Activated CD4-positive, alpha-beta T cell treated with anti-CD3 and anti-CD28 coated beads, Interleukin-2, amount 50 U/mL, for 4 hours (primary cell): ENCODE measurements at places on chromosomes 3 and 15.

DNA sequence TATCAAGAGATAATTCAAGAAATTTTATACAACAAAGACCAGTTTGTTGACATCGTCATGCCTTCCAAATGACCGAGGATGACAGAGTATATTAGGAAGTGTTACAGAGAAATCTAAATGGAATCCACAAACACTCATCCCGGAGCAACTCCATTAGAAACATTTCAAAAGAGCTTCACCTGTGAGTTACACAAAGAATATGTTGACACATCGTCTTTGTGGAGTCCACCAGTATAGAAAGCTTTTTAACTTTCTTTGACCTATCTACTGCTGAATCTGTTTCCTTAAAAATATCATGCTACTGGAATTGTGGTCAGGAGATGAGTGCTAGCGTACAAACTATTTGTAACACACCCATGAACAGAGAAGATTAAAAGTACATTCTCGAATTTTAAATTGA is 130.4 kb downstream of the SUCLG2 start:
- DNase-seq = no peak

DNA sequence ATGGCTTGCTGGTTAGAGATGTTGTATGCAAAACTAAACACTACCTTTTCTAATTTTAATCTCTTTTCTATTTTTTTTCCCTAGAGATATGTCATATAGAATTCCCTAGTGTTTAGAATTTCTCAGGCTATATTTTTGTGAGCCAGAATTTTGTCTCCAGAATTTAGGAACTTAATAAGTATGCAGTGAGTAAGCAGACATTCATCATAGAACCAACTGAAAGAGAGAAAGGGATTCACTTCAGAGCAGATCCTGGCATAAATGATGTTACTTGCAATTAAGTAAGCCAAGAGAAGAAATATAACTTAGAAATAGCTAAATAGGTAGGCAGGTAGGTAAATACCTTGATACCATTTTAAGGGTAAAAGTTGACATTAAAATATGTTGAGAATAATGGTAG is 288.9 kb downstream of the ZNF385D start:
- DNase-seq = no peak

DNA sequence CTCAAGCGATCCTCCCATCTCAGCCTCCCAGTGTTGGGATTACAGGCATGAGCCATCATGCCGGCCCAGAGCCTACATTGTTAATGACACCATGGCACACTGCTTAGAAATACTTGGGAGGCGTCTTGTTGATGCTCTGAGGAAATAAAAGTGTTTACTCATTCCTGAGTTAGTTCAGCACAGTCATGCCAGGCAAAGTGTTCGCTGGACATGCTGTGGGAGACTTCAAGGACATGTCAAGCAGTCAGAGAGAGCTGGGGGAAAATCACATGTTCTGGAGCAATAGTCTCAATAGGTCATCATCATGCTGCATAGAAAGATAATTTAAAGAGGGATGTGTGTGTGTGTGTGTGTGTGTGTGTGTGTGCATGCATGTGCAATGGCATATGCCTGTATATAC is 37.5 kb downstream of the TTC23 start:
- no peak for DNase-seq

DNA sequence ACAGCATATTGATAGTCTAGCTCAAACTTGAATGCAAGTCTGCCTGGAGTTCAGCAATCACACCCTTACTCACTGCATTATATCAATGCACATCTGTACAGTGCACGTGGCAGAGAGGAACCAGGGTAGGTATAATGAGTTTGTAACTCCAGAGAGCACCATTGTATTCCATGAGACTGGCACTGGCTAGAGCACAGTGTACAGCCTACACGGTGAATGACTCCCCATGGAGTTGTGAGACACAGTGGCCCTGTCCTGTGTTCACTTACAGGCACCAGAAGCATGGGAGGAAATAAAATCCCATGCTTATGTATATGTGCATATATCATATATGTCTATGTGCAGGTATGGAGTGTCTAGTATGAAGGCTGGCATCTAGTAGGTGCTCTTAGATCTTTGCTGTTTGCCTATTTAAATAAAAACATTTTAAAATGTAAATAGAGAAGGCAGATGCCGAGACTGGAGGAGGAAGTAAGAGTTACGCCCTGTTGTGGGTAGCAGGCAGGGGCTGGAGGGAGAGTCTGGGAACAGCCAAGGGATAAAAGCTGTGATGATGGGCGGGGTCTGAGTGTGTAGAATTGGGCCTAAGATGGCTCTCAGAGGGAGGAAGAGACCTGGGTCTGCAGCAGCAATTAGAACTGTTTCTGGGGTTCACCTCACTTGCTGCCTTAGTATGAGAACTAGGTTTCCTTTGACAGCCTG is 360.7 kb upstream of the ICE2 start:
- no peak for DNase-seq

DNA sequence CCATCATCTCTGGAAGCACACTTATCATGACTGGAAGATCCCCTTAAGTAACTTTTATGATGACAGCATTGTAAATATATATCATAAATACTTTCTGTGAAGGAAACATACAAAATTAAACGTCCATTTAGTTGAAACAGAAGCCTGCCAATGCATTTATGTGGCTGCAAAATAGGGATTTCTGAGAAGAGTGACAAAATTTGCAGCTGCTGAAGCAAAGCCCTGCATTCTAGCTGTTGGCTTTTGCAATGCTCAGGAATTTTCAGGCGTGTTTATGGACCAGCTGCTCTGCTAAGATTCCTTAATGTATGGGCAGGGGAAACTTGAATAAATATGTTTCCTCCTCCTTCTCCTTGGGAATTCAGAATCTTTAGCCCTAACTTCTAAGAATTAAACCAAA is 137.3 kb downstream of the CACNA2D3 start:
- DNase-seq = no peak

DNA sequence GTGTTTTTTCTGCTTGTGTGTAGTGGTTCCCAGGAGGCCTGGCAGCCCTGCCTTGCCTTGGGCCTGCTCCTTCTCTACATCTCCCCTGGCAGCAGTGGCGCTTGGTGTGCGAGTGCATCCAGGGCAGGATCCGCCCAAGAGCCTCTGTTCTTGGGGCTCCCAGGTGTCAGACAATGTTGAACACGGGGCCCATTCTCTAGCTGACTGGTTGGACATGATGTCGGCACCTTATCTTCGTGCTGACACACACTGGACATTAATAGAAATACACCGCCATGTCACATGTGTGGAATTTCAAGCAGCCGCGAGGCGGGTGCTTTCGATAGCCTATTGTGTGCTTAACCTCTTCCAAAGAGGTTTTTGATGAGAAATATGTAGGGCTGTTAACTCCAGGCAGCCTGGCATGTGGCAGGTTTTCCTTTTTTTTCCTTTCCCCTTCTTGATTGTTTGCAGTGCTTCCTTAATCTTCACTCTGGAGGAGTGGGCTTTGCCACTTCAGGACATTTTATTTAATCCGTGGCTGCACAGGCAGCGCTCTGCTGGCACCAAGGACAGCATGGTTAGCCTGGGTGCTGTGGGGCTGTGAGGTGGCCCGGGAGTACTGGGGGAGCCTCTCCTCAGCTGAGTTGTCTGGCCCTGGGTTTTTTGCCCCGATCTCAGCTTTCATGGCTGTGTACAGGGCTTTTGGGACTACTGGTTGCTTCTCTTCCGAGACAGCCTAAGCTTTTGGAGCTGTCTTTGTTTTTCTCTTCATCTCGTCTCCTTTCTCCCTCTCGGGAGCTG is 42.5 kb downstream of the CHCHD6 start:
- DNase-seq = no peak

DNA sequence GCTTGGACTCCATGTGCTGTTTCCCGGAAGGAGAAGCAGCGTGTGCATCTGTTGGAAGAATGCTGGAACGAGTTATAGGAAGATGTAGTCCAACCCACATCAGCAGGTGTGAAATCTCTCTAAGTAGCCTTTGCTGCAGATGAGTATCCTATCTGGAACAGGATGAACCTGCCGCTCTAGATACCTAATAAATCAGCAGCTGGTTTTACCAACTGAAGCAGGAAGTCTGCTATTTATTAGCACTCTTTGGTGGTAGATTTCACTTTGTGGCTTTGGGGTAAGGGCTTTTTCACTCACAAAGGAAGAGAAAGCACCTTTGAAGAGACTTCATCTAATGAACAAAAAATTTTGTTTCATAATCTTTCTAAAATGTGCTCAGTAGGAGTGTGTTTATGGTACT is 66.4 kb downstream of the DCUN1D1 start:
- no peak for DNase-seq

DNA sequence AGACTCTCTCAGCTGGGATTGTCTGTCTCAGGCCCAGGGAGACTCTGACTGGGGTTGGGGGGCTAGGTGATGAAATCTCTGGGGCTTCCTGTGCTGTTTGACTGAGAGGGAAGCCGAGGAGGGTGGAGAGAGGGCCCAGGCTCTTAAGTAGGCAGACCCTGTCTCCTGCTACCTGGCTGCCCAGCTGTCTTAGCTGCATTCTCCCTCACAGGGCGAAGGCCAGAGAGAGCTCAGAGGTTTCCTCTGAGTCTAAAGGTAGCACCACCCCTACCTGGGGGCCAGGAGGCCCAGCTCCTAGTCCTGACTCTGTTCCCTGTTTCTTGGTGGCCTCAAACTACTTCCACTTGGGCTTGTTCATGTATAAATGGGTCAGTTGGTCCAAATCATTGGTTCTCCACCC is 24.4 kb downstream of the SMAD6 start:
- DNase-seq = no peak

- no peak for DNase-seq
These were observed 342.8 kb upstream of the IL12A start for GRCh38 chr3:159645874-159646273.

DNA sequence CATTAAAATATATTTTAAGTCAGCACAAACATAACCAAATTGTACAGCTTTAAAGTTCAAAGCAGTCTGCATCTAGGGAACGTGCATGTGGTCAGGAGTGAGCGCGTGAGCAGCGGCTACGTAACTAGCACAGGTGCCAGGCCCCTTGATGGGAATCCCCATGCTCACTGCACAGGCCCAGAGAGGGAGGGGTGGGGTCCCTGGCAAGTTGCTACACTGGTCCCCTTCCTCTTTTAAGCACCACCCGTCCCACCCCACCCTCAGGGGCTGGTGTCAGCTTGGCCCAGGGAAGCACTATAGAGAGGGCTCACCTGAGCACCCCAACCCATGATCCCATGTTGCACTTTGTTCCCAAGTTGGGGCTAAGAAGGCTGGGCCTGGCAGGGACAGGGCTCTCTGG is 835 bp upstream of the GMPPB start:
- no peak for DNase-seq

DNA sequence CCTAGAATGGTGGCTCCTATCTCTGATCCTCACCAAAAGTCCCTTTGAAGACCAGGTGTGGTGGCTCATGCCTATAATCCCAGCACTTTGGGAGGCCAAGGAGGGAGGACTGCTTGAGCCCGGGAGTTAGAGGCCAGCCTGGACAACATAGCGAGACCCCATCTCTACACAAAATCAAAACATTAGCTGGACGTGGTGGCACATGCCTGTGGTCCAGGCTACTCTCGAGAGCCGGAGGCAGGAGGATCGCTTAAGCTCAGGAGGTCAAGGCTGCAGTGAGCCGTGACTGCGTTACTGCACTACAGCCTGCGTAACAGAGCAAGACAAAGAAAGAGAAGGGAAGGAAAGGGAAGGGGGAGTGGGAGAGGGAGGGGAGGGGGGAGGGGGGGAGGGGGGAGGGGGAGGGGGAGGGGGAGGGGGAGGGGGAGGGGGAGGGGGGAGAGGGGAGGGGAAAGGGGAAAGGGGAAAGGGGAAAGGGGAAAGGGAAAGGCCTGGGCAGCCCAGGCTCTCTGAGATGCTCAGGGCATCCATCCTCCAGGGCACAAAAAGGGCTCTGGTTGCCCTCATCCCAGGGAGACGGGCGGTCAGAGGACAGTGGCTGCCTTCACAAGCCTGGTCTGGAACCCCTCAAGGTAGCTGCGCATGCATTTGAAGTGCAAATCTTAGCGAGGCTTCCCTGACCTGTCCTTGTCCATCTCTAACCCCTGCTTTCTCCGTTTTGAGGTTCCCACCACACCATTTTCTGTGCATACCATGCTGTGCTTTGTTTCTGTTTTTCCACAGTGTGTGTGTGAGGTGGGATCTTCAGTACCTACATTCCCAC is 76.1 kb downstream of the LDHAL6B start:
- no peak for DNase-seq

GRCh38 chr3:49158103-49158709 is 7.9 kb downstream of the CCDC71 start:
- peak; percentile 62 for DNase-seq

DNA sequence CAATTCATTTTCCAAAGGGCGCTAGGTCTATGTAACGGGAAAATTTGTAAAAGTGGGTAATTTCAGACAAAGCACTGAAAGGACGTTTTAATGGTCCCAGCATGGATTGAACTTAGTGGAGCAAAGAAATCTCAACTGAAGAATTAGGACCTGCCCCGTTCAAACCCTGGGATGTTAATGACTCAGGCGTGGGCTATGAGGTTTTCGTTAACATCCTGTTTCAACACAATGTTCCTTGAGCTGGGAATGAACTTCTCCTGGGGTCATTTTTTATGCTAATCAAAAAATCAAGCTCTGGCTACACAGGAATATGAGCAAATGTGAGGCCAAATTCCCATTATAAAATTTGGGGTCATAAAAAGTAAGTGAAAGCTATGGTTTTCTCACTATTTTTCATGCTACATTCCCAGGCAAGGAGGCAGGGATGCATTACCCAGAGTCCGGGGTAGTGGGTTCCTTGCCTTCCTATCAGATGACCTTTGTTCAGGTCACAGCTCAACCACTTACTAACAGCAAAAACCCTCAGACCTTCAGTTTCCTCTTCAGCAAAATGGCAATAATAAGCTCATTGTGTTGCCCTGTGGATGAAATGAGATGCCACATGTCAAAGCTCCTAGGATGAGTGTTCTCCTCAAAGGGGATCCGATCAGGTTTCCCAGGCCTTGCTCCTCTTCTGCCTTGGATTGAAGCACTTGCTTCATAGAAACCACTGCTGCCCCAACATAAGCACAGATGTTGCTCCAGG is 271.4 kb downstream of the ARRDC4 start:
- no peak for DNase-seq

DNA sequence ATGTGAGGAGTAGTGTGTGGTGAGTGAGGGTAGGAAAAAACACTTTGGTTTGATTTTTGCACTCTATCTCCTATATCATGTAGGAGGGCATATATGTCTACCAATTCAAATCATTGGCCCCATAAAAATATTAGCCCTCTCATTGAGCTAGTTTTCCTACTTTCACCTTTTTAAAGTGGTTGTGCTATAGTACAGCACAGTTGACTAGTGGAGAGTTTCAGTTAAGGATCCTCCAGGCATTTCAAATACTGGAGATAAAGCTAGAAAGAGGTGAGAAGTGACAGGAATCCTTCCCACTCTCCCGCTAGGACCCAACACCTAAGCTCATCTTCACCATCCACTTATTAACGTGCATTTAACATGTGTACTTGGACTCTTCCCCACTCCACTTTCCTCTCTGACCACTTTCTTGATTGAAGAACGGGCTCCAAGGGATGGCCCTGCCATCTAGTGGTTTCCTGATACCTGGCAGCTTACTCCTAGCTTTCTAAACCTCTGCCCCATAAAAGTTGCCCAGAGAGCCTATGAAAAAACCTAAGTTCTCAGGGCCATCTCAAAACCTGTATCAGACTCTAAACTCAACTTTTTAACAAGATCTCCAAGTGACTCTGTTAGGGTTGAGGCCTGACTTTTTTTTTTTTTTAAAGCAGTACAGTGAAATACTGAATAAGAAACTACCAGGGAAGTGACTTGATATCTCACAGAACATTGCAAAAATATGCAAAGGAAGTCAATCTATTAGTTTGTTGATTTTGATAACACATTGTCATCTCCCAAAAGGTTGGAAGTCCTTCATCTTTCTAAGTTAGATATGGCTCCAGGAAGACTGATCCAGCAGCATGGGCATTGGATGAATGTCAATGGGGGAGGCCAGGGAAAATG is 17.9 kb downstream of the IL12A start:
- DNase-seq = no peak

GRCh38 chr3:157786211-157786610 is 283.0 kb upstream of the VEPH1 start:
- DNase-seq = no peak

GRCh38 chr3:142269767-142270166 is 44.4 kb upstream of the GK5 start:
- DNase-seq = no peak
